ENCODE measurements at places on chromosomes 5 and 9.

DNA sequence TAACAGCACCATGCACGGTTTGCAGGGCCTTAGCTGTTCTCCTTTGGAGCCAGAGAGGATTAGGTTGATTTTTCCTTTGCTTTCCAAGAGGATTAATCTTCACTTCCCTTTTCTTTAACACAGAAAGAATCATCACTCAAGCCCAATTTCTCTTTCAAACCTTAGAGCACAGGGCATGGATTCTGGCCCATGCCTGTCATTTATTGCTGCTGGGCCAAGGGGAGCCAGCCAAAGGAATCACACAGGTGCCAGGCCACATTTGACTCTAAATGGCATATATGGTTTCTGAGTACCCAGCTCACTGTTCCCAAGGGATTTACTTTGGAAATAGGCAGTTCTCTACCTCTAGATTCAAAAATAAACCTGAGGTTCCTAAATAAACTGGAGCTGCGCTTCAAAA lies 58.3 kb downstream of the FBXL7 start:
- no peak for DNase-seq

- no peak for DNase-seq
These were observed 6.2 kb downstream of the OBP2A start for GRCh38 chr9:135552021-135552697.

- DNase-seq = no peak
These were observed 4.7 kb upstream of the PPP1R26 start for GRCh38 chr9:135474915-135475314.

DNA sequence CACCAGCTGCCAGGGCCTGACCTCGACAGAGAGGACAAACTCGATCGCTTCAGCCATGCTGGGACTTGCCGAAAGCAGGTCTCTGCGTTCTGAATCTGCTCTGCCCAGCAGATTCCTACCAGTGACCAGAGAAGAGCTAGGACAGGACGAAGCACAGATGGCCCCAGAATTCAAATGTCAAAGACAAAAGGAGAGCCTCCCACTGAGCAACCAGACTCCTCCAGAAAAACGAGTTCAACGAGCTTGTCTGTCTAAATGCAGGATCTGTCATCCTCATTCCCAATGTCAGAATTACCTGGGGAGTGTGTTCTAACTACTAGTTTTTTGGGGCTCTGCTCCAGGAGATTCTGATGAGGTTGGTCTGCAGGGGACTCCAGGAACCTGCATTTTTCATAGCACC lies 13.4 kb downstream of the AK8 start:
- no peak for DNase-seq

GRCh38 chr9:112705768-112706427 lies 12.0 kb downstream of the INIP start:
- no peak for DNase-seq

DNA sequence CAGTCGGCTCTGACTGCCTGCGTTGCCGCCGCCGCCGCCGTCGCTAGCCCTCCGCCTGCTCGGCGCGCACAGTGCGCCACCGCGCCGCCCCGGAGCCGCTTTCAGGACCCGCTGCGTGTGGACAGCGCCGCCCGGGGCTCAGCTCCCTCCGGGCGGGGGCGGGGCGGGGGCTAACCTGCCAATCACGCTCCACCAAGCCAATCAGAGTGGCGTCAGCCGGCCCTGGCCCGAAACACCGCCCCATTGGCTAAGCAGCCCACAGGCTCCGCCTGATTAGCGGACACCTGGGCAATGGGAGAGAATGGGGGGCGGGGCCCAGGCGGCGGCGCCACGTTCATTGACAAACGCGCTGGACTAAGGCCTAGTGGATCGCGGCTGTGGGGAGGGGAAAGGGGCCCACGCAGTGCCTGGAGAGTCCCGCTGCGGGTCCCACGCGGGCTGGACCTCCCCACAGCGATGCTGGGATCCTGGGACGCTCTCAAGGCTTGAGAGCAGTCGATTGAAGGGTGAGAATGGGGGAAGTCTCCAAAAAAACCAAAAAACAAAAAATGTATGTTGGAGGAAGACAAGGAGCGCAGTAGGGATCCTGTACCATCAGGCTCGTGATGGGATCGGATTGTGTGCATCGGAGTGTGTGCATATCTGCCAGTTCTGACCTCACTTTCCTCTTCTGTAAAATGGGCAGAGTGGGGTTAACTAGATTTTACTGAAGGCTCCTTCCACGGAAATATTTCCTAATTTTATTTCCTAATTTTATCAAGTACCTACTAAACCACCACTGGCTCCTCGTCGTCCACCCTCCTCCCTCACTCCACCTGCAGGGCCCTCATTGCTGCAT lies 6.3 kb downstream of the PAX5 start:
- DNase-seq = peak; percentile 98

GRCh38 chr9:34615132-34615531 lies 3.2 kb upstream of the RPP25L start:
- no peak for DNase-seq

DNA sequence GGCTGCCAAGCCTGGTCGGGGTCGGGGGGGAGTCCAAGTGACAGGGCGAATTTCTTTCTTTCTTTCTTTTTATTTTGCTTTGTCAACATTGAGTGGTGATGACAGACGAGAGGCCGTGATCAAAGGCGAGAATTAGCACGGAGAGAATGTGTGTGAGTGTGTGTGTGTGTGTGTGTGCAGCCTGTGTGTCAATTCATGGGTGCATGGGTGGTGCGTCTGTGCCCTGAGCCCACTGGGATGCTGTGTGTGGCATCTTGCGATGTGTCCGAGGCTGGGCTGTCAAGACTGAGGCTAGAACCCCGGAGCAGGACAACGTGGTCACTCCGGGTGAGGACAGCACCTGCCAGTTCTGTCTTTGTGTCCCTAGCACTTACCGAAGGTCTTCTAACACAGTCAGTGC lies 4.7 kb upstream of the FIBCD1 start:
- no peak for DNase-seq

DNA sequence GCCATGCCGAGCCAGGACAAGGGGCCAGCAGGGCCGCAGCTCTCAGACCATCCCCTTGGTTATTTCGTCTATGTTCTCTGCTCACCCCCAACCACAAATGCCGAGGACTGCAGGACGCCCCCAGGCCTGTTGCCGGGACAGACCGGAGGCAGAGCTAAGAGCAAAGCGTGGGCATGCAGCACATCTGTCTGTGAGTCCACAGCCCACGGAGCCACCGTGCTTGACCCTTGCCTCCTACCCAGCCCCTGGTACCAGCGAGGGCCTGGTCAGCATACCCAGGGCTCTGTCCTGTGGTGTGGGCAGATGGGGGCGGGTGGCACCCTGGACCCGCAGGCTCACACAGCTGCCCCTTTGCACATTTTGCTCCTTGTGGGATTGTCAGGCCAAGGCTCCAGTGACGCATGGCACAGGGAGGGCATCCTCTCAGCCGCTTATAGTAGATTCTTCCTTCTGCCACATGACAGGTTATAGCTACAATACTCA lies 4.7 kb downstream of the BRD3 start:
- no peak for DNase-seq

GRCh38 chr9:128124873-128125579 lies 2.5 kb downstream of the PTGES2 start:
- DNase-seq = no peak

DNA sequence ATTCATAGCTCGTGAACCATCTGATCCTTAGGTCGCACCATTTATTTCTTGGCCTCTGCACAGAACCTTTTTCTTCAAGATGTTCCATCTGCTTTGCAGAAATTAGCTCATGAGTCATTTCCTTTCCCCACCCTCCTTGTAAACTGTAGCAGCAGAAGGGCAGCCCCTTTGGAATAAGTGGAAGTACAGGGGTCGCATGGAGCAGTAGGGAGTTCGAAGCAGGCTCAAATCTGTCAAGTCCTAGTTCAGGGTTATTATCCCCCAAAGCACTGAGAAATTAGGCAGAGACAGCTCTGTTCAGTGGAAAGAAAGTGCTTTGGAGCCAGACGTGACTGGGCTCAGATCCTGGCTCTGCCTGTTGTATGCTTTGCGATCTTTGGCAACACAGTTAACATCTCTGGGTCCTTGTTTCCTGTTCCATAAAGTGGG lies 84.2 kb downstream of the SGCD start:
- DNase-seq = no peak

DNA sequence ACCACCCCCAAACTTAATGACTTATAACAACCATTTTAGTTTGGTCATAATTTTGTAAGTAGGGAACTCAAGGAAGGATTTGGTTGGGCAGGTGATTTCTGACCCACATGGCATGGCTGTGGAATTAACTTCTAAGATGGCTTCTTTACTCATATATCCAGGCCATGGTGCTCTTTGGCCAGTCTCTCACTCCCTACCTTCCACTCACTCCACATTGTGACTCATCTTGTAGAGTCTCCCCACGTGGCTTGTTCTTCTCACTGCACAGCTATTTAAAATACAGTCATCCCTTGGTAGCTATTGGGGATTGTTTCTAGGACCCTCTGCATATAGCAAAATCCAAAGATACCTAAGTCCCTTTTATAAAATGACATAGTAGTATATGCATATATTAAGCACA lies 76.6 kb upstream of the MAST4 start:
- DNase-seq = no peak

DNA sequence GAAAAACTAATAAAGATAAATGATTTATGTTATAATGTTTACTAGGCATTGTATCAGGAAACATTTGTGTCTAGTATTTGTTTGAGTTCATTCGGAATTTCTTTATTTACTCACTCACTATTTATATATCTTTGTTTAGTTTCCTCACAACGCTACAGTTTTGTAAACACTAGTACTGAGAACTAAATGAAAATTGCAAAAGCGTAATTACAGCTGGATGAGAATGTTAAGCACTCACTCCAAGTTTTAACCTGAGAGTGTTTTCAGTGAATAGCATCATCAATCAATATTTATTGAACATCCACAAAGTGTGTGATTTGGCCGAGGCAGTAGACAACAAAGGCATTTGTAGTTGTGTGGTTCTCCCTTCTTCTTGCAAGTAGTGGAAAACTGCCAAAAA lies 969.6 kb upstream of the DMAC1 start:
- DNase-seq = no peak

DNA sequence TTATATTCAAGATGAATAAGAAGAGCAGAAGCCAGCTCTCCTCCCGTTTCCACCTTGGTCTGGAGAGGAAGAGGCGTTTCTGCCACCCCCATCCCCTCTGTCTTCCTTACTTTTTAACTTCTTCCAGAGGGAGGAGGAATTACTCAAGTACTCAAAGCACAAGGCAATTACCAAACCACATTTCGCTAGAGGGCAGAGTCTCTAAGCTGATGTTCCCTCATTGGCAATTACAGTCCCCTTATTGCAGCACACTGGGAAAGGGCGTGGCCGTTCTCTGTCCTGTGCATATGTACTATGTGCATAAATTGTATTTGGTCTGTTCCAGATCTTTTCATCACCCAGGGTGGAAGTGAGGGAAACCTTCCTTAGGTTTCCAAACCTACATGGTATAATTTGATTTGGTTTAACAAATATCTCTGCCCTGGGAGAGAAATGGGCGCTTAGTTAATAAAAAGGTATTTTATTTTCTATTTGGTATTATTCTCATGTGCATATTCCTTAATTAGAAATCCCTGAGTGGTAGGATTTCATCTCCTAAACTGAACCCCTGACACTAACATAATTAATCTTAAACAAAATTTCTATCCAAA lies 29.8 kb upstream of the ALDOB start:
- DNase-seq = no peak

GRCh38 chr9:83342006-83342405 lies 196.2 kb downstream of the FRMD3 start:
- no peak for DNase-seq

GRCh38 chr5:98768960-98769209 lies 4.6 kb upstream of the RGMB start:
- DNase-seq = no peak

GRCh38 chr5:139686706-139687441 lies 38.7 kb downstream of the CXXC5 start:
- no peak for DNase-seq

DNA sequence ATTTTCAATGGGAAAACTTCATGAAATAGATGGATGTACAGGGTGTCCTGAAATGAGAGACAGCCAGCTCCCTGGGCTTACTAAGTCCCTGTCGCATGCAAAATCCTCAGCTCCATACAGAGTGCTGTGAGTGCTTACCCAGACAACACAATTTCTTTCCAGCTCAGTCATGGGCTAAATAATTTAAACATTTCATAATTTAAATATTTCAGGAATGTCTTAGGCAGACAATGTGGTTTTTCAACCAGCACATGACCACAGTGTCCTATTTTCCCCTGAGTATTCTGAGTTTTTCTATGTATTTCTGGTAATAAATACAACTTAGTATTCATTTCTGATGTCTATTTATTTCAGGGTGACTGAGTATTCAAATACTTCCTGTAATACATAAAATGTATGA lies 188.5 kb upstream of the SNX2 start:
- no peak for DNase-seq

GRCh38 chr9:117772960-117773359 lies 68.8 kb downstream of the TLR4 start:
- no peak for DNase-seq

- no peak for DNase-seq
These were observed 8.8 kb upstream of the TRAF1 start for GRCh38 chr9:120935383-120935857.

DNA sequence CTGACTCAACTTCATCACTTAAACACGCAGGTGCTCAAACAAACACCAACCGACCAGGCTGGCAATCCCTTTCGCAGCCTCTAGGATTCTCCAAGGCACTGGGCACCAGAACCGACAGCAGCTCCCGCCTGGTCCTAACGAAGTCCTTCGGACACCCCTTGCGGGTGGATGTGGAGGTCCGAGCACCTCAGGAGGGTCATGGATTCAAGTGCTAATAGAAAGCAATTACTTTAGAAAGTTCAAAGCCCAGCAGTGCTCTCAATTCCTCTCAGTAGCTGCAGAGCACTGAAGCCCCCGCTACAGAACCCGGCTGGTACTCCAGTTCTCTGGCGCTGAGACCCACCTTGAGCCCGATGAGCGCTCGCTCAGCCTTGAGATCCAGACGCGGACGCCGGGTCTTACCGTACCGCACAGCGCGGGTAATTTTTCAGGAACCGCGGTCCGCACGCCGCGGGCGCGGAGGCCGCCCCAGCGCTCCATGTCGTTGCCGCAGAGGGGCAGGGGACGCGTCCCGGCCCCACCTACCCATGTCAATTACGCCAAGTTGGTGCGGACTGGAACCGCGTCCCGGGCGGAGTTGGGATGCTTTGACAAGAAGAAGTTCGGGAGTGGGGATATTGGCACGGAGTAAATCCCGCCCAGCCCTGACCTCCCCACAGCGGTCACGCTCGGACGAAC lies 638 bp downstream of the MARCHF3 start:
- peak; percentile 47 for DNase-seq

DNA sequence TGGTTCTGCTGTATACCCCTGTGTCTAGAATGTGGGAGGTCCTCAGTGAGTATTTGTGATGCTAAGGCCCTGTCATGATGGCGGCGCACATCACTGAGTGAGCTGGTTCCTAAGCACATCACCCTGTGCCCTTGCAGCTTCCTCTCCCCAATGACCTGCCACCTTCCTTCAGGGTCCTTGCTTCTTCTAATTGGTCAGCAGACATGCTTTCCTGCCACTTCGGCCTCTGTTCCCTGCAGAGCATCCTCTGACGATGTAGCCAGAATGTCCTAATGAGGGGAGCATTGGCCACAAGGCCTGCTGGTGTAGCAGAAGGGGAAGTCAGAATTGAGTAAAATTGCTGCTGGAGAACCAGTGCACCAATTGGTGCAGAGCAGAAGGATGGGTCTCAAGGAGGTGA lies 31.1 kb upstream of the ANGPTL2 start:
- no peak for DNase-seq

- DNase-seq = no peak
These were observed 97.0 kb downstream of the FOCAD start for GRCh38 chr9:20781092-20781491.

Measured in stimulated activated naive B cell treated with anti-CD40 and anti-IgM and Interleukin-4, amounts not matched to agents 10 μg/mL and 1 μg/mL and 100 μg/mL, for 72 hours (primary cell).